Esophagus squamous epithelium (tissue), 5 donors: ENCODE measurements at places on chromosomes 13 and 19.

DNA sequence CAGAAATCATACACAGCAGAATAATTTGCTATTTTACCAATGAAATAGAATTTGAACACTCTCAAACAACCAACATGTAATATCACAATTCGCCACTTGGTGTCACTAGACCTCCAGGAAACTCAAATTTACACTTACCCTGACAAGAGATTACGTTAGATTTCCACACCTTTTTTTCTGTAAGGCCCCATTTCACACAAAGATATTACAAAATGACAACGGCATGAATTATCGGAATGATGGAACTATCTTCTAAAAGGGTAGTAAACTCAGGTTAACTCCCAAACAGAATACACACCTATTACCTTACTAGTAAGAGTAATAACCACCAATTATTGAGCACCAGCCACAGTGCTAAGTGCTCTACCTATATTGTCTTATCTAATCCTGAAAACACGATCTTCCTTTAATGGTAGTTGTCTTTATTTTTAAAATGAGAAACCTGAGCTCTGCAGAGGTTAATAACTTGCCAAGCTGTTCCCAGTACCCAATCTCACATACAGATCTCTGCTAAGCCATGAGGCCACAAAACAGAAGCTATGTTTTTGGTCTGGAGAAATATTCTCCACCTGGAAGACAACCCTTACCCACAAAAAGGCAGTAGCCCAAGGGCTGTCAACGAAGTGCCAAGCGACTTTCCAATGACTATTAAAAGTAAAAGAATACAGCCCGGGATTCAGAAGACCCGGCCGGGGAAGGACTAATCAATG lies 152.4 kb downstream of the DCLK1 start:
- DNase-seq: no peak

- no peak for DNase-seq
Measured at GRCh38 chr19:49916839-49917733, 11.9 kb upstream of the ATF5 start.

- DNase-seq: no peak
Measured at GRCh38 chr19:3826163-3826562, 40.0 kb upstream of the MATK start.

GRCh38 chr19:41997121-41997850 lies 3.3 kb upstream of the ATP1A3 start:
- DNase-seq: no peak

- DNase-seq: no peak
Measured at GRCh38 chr13:91270031-91270430, 77.5 kb upstream of the MIR17HG start.

GRCh38 chr19:32067685-32068084 lies 277.7 kb upstream of the ZNF507 start:
- no peak for DNase-seq

DNA sequence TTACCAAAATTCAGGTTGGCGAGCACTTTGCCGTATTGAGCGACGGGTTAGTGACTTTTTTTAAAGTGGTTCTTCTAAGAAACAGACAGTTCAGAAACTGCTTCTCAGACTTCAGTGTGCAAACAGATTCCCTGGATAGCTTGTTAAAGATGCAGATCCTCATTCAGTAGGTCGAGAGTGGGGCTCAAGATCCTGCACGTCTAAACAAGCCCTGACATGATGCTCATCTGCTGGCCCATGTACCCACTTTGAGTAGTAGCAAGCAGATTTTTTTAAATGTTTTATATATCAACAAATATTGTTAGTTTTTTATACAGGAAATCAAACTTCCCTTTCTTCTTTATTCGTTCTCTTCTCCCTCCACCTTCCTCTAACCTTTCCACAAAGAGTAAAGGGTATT lies 7.3 kb downstream of the METTL21C start:
- DNase-seq: no peak

DNA sequence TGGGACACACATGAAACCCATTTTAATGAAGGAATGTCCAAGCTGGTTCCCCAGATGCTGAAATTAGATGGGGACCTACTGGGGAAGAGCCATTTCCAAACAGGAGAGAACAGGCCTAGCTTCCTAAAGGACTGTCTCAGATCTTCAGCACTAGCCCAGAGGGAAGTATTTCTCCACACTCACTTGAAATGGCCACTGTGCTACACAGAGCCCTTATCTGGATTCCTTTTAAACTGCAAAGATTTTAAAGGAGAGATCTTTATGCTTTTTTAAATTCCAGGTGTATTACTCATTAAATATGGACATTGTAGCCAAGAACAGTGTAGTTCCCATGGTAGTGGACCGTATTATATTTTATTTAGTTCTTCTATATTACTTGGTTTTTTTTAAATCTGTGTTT lies 255.3 kb downstream of the SHISA2 start:
- no peak for DNase-seq

GRCh38 chr13:110392510-110393240 lies 85.6 kb downstream of the COL4A2 start:
- DNase-seq: no peak

DNA sequence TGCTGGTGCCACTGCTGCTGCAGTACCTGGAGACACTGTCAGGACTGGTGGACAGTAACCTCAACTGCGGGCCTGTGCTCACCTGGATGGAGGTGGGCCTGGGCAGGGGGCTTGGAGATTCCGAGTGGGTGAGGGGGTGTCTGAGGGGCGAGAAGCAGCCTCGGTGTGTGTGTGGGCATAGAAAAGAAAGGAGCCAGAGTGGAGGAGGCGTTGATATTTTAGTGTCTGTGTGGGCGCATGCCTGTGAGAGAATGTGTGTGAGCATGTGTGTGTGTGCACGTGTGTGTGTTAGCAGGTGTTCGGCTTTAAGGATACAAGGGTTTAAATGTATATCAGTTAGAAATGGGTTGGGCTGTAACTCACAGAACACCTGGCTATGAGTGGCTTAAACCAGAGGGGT lies 3.7 kb downstream of the ARHGAP33 start:
- no peak for DNase-seq

DNA sequence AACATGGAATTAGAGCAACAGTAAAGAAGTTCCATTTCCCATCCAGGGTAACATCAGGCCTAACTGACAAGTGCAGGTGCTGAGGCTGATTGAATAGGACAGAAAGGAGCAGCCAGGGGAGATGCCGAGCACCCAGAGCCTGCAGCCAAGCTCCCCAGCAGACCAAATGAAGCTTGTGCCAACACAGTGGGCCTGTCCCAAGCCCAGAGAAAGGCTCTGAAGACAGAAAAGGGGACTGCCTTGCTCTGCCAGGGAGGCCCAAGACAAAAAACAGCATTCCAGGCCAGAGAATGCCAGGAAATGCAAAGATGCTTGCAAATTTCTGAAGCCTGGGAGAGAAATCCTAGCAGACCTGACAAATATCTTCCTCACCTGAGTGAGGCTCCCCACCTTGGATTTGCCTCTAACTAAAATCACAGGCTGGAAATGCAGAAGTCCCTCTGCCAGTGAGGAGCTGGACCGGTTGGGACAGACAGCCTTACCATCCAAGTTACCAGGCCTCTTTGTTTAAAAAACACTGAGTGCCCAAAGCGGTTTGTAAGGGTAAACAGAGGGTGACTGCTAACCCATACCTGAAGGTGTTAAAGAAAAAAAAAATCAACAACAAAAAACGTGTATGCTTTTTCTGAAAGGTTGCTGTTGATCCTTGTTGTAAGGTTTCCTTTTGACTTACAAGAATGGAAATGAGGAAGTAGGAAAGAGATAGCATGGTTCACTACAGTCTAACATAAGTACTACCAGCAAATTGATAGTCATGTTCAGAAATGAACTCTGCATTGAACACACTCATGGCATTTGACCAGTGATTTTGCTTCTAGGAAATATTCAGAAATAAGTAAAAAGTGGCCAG lies 11.8 kb upstream of the HMGB1 start:
- DNase-seq: no peak

- no peak for DNase-seq
Measured at GRCh38 chr13:73336773-73337172, 278.0 kb downstream of the KLF5 start.

- no peak for DNase-seq
Measured at GRCh38 chr19:16019691-16020448, 56.4 kb upstream of the TPM4 start.

DNA sequence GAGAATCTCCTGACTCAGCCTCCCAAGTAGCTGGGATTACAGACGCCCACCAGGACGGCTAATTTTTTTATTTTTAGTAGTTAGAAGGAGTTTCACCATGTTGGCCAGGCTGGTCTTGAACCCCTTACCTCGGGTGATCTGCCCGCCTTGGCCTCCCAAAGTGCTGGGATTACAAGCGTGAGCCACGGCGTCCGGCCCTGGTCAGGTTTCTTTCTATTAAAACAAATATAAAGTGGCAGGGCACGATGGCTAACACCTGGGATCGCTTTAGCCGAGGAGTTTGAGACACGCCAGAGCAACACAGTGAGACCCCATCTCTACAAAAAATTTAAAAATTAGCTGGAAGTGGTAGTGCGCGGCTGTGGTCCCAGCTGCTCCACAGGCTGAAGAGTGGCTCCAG lies 1.5 kb upstream of the MED25 start:
- DNase-seq: no peak

- no peak for DNase-seq
Measured at GRCh38 chr19:55447421-55448174, 4.5 kb upstream of the SHISA7 start.

GRCh38 chr13:73162912-73163911 lies 104.4 kb downstream of the KLF5 start:
- no peak for DNase-seq

- DNase-seq: no peak
Measured at GRCh38 chr19:46824890-46825730, 25.5 kb downstream of the AP2S1 start.

DNA sequence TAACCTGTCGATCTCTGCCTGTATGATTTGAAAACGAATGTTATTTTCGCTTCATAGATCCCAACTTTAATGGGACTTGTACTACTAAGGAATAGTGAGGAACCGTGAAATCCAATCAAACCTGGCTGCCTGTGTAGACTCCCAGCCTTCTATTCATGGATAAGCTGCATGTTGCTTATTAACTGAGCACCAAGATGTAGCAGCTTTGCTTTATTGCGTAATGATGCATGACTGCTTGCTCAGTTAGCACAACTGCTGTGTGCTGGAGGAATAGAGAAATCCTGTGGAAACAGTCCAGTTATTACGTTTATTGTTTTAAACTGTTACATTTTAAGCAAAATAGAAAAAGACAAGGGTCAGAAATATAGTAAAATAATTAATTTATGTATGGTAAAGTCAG lies 108.2 kb downstream of the SHISA2 start:
- DNase-seq: no peak

- DNase-seq: no peak
Measured at GRCh38 chr13:40563350-40564125, 102.9 kb downstream of the FOXO1 start.

DNA sequence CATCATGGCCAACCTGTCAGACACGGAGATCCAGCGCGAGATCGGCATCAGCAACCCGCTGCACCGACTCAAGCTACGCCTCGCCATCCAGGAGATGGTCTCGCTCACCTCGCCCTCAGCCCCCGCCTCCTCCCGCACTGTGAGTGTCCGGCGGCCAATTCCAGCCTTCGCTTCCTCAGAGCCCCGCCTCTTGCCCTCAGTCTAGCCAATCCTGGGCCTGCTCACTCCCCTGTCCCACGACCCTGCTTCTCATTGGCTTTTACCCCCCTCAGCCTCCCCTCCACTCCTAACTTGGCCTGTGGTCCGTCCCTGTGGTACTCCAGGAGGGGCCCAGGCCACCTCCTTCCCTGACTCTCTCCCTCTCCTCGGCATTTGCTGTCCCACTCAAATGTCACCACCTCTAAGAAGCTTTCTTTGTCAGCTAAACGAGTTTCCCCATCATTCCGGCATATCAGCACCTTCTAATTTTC lies 12.3 kb downstream of the HRC start:
- no peak for DNase-seq

GRCh38 chr19:9970481-9970880 lies 34.2 kb upstream of the OLFM2 start:
- DNase-seq: no peak

GRCh38 chr13:65535370-65535769 lies 1694.8 kb downstream of the PCDH9 start:
- no peak for DNase-seq

DNA sequence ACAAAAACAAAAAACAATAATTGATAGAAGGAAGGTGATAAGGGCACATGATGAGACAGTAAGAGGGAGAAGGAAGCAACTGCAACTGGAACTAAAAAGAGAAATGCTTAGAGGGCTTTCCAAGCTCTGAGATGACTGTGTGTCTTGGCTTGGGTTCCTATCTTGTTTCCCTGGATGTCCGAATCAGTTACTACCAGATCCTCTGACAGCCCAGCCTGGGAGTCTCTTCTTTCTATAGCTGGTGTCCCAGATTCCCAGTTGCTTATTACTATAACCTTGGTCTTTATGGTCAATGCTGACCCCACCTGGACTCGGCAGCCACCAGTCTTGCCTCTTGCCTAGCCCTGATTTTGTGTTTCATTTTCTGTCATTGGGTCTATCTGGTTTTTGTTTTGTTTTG lies 116.4 kb downstream of the RFC3 start:
- no peak for DNase-seq
